Omental fat pad (tissue), 4 donors: ENCODE measurements at places on chromosomes 2 and 18. TPM values are rescaled to one million over a fixed set of nuclear protein-coding genes. Genes with fewer than 3 reads are reported as not detected.

GRCh38 chr2:140701726-140702125, 1429.1 kb downstream of the LRP1B start:
- no peak for DNase-seq

DNA sequence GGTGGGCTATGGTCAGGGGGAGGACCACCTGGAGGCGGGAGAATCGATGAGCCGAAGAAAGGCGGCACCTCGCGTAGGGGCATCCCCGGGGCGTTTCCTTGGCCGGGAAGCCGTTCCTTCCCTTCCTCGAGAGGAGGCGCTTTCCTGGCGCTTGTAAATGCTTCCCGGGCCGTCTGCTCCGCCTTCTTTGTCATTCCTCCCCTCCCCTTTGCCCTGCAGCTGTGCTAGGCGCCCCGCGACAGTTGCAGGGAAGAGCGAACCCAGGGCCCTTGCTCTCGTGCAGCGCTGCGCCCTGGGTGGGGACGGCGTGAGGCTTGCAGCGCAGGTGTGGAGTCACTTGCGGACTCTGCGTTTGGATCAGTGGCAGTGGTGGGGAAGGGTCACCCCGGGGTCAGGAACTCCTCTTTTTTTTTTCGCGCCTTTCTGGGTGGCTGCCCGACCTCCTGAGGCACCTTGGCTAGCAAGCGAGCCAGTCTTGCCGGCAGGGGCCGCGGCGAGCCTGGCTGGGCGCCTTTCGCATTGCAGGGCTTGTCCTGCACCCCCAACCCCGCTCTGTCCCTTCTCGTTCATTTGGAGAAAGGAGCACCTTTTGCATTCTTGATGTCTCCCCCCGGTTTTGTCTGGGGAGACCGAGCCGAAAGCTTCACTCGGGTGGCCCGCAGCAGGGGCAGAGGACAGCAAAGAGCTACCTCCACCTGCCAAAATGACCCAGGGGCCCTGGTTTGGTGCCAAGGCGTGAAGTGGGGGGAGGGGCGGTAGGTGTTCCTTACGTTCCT, 858 bp downstream of the KCNS3 start:
- DNase-seq = no peak

- DNase-seq = no peak
These were observed 280.0 kb upstream of the RAB12 start for GRCh38 chr18:8329186-8329771.

- no peak for DNase-seq
These were observed 8.8 kb upstream of the ITGB6 start for GRCh38 chr2:160208655-160209515.

EIPR1 gene
- total RNA-seq = 19.3 TPM

GCG gene
- not detected for total RNA-seq
